ENCODE measurements at places on chromosomes 5 and 9. TPM values are rescaled to one million over a fixed set of nuclear protein-coding genes. Genes with fewer than 3 reads are reported as not detected.

The ECM2 gene
- 0.17 TPM for total RNA-seq

The CCL27 gene
- not detected for total RNA-seq

The PRLR gene
- 0.10 TPM for total RNA-seq

The LRRC70 gene
- not detected for total RNA-seq

The FOXD4L3 gene
- 0.12 TPM for total RNA-seq

The IL7R gene
- total RNA-seq, result 0.36 TPM

The PTGDS gene
- 0.67 TPM for total RNA-seq

The COL15A1 gene
- 0.63 TPM for total RNA-seq

The BNC2 gene
- 6.2 TPM for total RNA-seq

The CAMK4 gene
- total RNA-seq, result not detected

The CCL28 gene
- 0.03 TPM for total RNA-seq

The C5 gene
- 11.4 TPM for total RNA-seq

The MYMK gene
- not detected for total RNA-seq

The CDH18 gene
- total RNA-seq, result not detected

The MSANTD3 gene
- total RNA-seq, result 60.6 TPM

The KCTD16 gene
- 0.02 TPM for total RNA-seq

The SPATA31A3 gene
- total RNA-seq, result not detected

The P4HA2 gene
- 53.1 TPM for total RNA-seq

The ORM2 gene
- total RNA-seq, result not detected

The NAIP gene
- 0.39 TPM for total RNA-seq

The FRMPD1 gene
- 0.05 TPM for total RNA-seq

The LHX3 gene
- total RNA-seq, result 0.10 TPM

The GPR21 gene
- total RNA-seq, result not detected

The SPINK6 gene
- 0.45 TPM for total RNA-seq

The SERINC5 gene
- total RNA-seq, result 4.5 TPM

The CCDC180 gene
- 1.2 TPM for total RNA-seq

The DMRT2 gene
- total RNA-seq, result not detected

The PNPLA7 gene
- 0.54 TPM for total RNA-seq

The CATSPER3 gene
- 0.22 TPM for total RNA-seq

The THBS4 gene
- total RNA-seq, result 0.23 TPM

The CCDC152 gene
- total RNA-seq, result not detected

The SPATA6L gene
- 2.8 TPM for total RNA-seq

The PTPRD gene
- 0.20 TPM for total RNA-seq

The FAM221B gene
- not detected for total RNA-seq

The KCNIP1 gene
- total RNA-seq, result not detected

The PCDHGA1 gene
- total RNA-seq, result 0.29 TPM

The CORO2A gene
- total RNA-seq, result 1.5 TPM

The EQTN gene
- total RNA-seq, result not detected

The ADAM19 gene
- total RNA-seq, result 8.9 TPM

The ZDHHC11B gene
- total RNA-seq, result 1.1 TPM

The CDH9 gene
- total RNA-seq, result not detected

The ZDHHC11 gene
- total RNA-seq, result 16.3 TPM

The PGM5 gene
- not detected for total RNA-seq

The SLC28A3 gene
- not detected for total RNA-seq

All from A549 treated with Hydrocortisone at 1 μM for 4 hours (cell line).